ENCODE measurements at places on chromosomes 16 and 17.

GRCh38 chr17:60910415-60910814, 232.8 kb downstream of the BCAS3 start:
- DNase-seq, result no peak

DNA sequence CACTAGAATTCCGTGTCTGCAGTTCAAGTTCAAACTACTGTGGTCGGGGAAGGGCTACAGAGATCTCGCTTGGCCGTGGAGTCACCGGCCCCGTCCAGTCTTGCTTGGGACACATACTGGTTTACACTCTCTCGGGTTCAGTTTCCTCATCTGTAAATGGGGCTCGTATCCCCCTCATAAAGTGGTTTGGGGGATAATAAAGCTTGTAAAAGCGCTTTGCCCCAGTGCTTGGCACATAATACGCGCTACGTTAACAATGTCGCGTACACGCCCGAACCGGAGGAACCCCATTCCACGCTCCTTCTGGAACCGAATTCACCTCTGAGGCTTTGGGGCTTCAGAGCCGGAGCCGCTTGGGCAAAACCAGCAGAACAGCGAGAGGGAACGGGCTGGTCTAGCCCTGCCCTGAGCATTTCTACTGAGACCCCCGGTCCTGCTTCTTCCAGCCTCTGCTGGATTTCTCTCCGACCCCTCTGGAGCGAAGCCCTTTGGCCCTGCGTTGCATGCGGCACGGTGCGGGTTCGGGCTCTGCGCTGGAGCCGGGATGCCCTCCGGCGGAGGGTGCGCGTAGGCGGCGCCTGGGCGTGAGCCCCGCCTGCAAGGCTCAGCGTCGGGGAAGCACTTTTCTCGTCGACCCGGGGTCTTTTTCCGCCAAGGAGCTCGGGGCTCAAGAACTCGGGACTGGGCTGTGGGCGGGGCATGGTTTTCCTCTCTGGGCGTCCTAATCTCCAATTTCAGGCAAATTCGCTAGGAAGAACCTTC, 26.1 kb upstream of the HOXB13 start:
- DNase-seq, result no peak

- no peak for DNase-seq
Observed at GRCh38 chr16:8880839-8881510, 1.2 kb upstream of the LITAFD start.

DNA sequence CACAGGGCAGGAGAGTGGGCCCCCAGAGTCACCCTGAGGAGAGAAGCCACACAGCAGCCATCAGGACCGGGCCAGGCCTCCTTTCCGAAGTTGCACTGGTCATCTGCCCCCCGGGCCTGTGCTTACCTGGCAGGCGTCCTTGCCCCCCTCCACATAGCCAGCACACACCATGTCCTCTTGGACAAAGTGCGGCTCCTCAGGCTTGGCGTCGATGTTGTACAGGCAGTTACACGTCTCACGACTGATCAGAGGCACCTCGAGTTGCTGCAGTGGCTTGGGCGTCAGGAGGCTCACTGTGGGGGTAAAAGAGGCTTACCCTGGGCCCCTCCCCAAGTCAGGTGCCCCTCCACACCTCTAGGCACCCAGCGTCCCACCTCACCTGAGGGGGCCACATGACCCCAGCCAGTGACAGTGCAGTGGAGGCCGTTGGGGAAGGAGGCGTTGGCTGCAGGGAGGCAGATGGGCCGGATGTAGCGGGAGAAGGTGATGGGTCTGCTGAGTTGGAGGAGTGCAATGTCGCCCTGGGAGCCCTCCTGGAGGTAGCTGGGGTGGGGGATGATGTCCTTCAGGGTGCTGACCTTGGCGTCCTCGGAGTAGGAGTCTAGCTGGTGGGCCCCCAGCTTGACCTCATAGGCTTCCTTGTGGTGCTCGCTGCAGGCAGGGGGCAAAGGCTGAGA, 3.1 kb downstream of the PRSS8 start:
- DNase-seq, result no peak

GRCh38 chr17:74089380-74089779, 114.1 kb upstream of the RPL38 start:
- DNase-seq, result no peak

- DNase-seq, result no peak
Observed at GRCh38 chr16:8964462-8964861, 756 bp upstream of the USP7 start.

DNA sequence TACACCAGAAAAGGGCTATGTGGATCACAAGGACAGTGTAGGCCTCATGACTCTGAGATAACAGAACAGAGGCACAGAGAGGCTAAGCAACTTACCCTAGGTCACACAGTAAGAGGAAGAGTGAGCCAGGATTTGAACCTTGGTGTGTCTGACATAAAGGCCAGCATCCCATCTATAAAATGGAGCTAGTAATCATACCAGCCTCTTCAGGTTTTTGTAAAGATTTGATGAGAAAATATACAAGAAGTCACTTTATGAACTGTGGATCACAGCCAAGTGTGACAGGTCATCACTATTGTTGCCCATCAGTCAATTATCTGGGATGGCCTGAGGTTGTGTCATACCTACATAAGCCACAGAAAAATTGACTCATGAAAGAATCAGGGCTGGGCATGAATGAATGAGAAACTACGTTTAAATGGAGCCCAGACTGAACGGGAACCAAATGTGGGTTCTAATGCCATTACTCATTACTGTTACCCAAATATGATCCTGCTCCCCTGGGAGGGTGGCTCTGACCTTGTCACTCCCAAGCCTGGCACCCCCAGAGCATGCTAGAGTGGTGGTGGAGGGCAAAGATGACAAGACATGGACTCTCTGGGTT, 21.0 kb downstream of the FBXO39 start:
- no peak for DNase-seq

DNA sequence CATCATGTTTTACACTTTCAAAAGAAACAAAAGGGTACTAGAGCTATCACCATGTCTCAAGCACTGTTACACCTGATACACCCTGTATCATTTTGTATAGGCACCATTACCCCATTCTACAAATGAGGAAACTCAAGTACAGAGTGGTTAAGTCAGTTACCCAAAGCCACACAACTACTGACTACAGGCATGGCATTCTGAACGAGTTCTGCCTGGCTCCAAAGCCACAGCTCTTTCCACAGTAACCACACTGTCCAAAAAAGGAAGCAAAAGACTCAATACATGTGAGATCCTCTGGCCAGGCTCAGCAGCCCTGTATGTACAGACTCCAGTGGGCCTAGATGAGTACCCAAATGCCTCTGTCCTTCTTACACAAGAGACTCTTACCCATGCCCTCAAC, 4.7 kb downstream of the DYNC1LI2 start:
- DNase-seq, result no peak

- no peak for DNase-seq
Observed at GRCh38 chr17:17497845-17498520, 1.8 kb upstream of the RASD1 start.

- DNase-seq, result no peak
Observed at GRCh38 chr17:30429155-30429554, 48.1 kb upstream of the GOSR1 start.

DNA sequence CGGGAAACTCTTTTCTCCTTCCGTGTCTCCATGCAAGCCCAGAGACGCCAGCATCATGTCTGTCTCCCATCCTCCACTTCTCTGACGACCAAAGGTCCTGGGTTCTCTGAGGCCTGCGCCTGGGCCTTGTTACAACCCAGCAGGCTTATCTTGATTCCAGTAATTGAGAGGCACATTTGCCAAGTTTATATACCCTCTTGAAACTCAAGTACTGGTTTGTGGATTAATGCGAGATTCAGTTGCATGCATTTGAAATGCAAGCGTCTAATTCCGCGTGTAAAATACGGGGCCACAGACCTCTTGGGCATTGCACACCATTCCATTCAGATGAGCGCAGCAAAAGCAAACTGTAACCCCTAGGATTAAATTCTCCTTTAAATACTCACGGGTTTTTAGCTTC, 28.7 kb upstream of the CRISPLD2 start:
- DNase-seq, result no peak

- no peak for DNase-seq
Observed at GRCh38 chr16:68179855-68180254, 56.1 kb downstream of the ESRP2 start.

GRCh38 chr16:78760611-78761010, 661.2 kb downstream of the WWOX start:
- DNase-seq, result no peak

- DNase-seq, result no peak
Observed at GRCh38 chr16:54446639-54447038, 160.1 kb upstream of the IRX3 start.

GRCh38 chr17:39461926-39462569, 762 bp downstream of the CDK12 start:
- no peak for DNase-seq

DNA sequence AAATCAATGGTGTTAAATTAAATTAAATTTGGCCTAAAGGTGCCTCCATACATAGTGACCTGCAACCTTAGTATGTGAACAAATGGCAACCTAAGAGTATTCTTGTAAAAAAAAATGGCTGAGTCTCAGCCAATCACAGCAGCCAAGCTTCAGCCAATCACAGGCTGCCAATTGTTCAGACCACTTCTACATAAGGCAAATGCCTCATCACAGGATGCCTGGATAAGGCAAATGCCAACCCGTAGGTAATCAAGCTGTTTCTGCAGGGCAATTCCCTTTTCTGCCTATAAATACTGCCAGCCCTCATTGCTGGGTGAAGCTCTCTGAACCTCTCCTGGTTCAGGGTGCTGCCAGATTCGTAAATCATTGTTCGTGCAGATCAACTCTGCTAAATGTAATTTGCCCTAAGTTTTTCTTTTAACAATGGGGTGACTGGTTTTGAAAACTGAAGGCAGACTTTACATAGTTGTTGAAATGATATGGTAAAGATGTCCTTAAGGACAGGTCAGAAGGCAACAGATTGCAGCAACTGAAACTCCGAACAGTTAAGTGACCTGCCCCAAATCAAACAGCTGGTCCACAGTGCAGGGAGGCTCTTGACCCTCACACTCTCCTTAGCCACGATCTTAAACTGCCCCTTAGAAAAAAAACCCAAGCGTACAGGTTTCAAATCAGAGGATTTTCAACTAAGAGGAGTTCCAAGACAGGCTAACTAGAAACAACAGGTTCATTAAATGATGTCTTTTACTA, 50.3 kb downstream of the N4BP1 start:
- DNase-seq, result no peak

DNA sequence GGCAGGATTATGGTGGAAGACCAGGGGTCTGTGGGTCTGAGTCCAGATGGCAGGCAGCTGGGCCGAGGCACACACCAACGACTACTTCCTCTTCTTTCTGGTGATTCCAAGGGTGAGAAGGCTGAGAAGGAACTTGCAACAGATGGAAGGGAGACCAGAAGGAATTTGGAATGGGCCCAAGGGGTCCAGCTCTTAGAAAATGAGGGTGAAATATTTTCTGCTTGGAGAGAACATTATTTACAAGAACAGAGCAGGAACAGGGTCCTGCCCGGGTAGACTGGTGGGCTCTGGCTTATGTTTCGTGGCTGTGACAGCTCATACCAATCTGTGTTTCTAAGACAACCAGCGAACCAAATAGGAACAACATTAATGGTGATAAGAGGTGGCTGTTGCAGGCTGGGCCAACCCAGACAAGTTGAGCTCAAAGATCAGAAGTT, 36.6 kb downstream of the CCDC42 start:
- DNase-seq, result no peak

GRCh38 chr17:913207-913606, 66.4 kb downstream of the NXN start:
- no peak for DNase-seq

GRCh38 chr17:73072219-73072962, 20.1 kb downstream of the SLC39A11 start:
- no peak for DNase-seq

DNA sequence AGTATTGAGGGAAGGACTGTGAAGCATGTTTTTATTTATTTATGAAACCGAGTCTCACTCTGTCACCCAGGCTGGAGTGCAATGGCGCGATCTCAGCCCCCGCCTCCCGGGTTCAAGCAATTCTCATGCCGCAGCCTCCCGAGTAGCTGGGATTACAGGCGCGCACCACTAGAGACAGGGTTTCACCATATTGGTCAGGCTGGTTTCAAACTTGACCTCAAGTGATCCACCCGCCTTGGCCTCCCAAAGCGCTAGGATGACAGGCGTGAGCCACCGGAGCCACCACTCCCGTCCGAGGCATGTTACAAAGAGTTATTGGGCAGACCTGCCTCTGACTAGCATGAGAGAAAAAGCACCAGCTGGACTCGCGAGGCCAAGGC, 3.1 kb downstream of the MRPL12 start:
- no peak for DNase-seq

- no peak for DNase-seq
Observed at GRCh38 chr16:88837806-88838205, 18.9 kb downstream of the GALNS start.

DNA sequence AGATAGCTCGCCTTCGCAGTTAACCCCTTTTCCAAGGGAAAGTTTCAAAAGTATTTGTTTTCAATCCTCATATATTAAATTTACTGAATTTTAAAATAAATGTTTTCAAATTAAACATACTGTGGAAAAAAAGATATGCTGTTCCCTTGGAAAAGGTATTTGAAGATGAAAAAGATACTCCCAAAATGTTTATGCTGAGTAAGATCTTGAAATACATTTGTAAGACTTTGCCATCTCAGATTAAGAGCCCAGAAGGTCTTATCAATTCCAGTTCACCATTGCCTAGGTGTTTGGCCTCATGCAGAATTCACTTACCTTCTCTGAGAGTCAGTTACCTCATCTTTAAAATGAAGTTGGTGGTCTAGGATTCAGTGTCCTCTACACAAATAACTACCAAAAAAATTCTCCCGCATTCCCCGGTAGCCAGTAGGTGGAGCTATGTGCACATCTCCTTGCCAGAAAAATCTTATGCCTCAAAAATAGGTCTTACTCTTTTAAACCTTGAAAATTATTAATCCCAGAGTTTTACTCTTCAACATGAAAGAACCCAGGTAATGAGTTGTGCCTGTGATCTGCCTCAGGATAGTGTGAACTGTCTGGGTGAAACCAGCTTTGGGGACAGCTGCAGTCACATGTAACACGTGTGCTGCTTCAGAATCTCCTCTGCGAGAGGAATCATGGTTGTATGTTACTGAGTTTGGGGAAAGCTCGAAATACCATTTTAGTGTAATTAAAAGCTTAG, 178.3 kb downstream of the MRTFB start:
- peak; percentile 32 for DNase-seq
